ENCODE measurements at places on chromosomes 5 and 9.
A peak's percentile ranks its signal among the peaks of the same experiment; 100 is the strongest.

DNA sequence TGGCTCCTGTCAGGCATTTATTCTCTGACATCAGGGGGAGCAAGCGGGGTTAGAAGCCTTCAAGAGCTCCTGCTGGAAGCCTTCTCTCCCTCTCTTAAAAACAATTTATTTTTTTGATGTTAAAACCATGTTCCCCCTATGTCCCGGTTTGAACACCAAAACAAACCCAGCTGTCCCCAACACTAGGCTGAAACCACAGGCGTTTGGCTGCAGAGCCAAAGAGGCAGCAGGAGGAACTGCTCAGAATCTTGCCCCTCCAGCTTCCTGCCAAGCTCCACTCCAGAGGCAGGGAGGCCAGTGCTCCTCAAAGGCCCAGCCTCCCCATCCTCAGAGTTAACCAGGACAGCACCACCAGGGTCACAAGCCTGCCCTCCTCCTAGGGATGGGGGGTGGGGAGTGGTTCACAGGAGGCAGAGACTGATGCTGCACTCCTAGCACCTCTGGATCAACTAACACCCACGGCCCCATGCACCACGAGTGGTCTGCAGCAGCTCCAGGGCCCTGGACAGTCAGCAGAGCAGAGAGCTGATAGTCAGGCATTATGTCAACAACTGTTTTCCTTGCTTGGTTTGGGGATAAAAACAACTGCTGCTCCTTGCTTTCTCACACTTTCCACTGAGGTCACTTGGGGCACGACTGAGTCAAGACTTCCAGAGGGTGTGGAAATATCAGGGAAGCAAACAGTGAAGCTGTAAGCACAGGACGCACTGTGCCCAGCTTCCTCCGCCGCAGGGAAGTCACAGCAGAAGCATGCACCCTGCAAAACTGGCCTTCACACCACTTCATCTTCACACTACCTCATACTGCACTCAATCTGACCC, 96.5 kb upstream of the ADRA1B start:
- peak; percentile 23 for DNase-seq

DNA sequence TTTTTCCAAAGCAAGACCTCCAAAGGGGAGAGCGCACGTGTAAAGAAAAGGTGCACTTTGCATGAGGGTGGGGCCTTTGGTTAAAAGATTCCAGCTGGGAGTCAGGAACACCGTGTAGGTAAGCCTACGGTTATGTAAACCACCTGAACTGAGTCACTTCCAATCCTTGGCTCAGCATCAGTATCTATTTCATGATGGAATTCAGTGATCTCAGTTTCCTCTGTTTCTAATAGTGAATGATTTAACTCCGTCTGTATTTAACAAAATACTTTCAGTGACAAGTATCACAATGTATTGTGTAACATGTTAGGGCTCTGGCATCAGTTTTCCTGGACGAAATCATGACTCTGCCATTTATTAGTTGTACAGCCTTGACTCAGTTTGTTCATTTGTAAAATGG, 1.3 kb upstream of the SVEP1 start:
- DNase-seq, result no peak

- DNase-seq, result peak; percentile 84
Measured at GRCh38 chr9:91954841-91955471, 4.9 kb upstream of the ROR2 start.

DNA sequence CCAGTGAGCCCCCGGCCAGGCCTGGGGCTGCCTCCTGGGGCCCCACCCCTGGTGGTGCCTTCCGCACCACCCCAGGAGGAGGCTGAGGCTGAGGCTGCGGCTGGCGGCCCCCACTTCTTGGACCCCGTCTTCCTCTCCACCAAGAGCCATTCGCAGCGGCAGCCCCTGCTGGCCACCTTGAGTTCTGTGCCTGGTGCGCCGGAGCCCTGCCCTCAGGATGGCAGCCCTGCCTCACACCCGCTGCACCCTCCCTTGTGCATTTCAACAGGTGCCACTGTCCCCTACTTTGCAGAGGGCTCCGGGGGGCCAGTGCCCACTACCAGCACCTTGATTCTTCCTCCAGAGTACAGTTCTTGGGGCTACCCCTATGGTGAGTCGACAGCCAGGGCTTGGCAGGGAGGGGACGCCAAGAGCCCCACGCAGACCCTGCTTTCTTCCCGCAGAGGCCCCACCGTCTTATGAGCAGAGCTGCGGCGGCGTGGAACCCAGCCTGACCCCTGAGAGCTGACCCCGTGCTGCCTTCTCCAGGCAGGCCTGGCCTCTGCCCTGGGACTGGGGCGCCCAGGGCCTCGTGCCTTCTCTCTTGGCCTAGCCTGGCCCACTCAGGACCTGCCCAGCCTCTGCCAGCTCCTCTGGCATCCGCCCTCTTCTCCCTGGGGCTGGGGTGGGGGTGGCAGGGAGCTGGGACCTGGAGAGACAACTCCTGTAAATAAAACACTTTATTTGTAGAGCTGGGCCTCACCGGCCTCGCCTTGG, 4.0 kb upstream of the EHMT1 start:
- DNase-seq, result no peak

DNA sequence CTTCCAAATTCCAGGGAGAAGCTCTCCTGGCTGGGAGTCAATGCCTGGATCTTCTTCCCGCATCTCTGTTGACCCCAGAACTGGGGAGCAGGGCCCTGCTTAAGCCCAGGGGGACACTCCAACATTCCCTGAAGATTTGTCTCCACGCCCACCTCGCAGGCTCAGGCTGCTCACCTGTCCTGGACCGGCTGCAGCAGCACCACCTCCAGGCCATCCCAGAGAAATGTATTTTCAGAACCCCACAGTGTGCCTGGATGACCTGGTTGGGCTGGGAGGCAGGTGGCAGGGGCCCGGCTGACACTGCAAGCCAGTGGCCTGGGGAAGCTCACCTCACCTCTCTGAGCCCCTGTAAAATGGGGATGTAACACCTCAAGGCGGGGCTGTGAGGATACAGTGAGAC, 27.1 kb upstream of the ZBTB43 start:
- DNase-seq, result no peak

DNA sequence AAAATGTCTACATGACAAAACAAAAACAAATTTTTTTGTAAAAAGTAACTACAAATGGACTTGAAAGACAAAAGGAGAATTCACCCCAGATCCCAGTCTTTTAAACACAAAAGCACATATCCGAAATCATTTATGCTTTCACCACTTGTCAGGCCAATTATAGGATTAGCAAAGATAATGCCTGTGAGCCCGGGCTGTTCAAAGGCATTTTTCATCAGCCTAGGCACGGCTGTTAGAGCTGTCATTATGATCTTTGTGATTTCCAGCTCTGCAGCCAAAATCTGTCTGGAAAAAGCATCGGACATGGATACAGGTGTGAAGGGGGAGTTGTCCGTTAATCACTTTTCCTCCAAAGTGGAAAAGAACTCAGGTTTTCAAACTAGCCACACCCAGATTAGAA, 23.6 kb upstream of the RAB14 start:
- no peak for DNase-seq

GRCh38 chr5:109863752-109864151, 174.0 kb downstream of the MAN2A1 start:
- DNase-seq, result no peak

DNA sequence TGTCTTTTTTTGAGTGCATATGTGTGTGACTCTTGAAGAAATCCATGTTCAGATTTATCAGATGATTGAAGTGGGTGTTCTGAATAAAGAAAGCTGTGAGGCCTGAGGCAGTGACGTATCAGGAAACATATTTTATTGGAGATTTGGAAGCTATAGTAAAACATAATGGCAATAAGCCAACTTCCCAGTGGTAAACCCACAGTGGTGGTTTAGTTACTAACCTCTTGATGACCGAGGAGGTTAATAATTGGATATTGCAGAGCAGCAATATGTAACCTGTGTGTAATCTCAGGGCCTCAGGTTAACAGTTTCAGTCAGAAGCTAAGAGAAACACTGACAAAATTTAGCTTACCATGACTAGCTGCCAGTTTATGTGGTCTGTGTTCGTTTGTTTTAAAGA, 6.9 kb downstream of the RGMB start:
- no peak for DNase-seq

DNA sequence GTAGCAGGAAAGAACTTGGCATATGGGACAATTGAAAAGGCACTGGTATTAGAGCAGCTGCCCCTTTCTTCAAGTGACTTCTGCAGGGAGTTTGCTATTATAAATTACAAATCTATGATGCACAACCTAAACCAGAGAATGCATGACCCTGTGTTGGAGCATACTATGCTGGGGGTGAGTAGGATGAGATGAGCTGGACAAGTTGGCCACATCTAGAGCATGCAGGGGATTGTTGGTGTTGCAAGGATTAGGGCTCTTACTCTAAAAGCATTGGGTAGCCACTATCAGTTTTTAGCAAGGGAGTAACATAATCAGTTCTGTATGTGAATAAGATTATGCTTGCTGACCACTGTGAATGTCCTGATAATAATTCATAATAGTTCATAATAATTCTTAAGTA, 186.7 kb downstream of the KIAA0825 start:
- no peak for DNase-seq

GRCh38 chr5:62649476-62650113, 71.0 kb downstream of the LRRC70 start:
- no peak for DNase-seq

GRCh38 chr5:57246426-57246825, 72.6 kb downstream of the GPBP1 start:
- DNase-seq, result no peak

GRCh38 chr9:80144856-80145255, 573.1 kb downstream of the TLE4 start:
- no peak for DNase-seq

DNA sequence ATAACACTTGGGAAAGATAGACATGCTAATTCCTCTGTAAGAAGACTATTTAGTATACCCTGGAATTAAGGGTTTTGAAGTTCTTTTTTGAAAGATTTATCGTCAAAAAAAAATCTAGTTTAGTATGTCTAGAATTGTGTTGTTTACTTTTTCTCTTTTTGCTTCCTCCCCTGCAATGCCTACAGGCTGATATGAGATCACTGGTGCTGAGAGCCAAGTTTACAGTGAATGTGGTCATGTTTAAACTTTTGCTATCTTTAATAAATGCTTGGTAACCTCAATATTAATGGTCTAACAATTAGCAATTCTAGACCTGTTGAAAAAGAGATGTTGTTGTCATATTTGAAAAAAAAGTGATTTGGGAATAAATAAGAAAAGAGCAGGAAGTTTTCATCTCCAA, 86.1 kb downstream of the CWC27 start:
- DNase-seq, result no peak

GRCh38 chr9:127035423-127035822, 87.0 kb downstream of the ANGPTL2 start:
- DNase-seq, result no peak

GRCh38 chr9:2053883-2054845, 39.0 kb downstream of the SMARCA2 start:
- DNase-seq, result peak; percentile 94

DNA sequence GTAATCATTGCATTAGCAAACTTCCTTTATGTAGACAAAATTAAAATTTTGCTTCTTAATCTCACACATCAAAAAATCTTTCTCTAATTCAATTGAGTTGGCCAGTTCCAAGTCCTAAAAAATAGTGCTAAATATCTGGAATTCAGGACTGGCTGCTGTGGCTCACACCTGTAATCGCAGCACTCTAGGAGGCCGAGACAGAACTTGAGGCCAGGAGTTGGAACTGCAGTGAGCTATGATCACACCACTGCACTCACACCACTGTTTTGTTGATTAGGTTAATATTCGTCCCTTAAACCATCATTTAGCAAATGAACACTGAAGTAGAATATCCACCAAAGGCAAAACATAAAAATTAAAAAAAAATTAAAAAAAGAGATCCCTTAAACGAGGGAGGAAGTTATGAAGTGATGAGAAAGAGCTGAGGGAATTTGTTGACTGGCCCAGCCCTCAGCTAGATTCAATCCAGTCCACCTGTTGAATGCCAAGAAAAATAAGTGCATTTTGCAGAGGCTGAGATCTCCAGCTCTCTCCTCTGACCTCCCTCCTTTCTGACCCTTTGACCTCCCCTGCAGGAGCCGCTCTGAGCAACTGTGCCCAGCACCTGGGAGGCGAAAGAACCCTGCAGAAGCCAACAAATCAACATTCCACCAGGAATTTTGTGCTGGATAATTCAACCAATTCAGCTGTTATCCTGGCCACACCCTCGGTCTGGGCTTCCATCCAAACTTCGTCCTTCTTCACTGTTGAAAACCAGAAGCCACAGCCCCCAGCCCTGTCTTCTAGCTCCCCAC, 96.8 kb downstream of the OR2K2 start:
- peak; percentile 11 for DNase-seq

GRCh38 chr5:83937837-83938236, 217.2 kb upstream of the HAPLN1 start:
- no peak for DNase-seq

GRCh38 chr5:93586736-93587596, 3.9 kb downstream of the NR2F1 start:
- no peak for DNase-seq

DNA sequence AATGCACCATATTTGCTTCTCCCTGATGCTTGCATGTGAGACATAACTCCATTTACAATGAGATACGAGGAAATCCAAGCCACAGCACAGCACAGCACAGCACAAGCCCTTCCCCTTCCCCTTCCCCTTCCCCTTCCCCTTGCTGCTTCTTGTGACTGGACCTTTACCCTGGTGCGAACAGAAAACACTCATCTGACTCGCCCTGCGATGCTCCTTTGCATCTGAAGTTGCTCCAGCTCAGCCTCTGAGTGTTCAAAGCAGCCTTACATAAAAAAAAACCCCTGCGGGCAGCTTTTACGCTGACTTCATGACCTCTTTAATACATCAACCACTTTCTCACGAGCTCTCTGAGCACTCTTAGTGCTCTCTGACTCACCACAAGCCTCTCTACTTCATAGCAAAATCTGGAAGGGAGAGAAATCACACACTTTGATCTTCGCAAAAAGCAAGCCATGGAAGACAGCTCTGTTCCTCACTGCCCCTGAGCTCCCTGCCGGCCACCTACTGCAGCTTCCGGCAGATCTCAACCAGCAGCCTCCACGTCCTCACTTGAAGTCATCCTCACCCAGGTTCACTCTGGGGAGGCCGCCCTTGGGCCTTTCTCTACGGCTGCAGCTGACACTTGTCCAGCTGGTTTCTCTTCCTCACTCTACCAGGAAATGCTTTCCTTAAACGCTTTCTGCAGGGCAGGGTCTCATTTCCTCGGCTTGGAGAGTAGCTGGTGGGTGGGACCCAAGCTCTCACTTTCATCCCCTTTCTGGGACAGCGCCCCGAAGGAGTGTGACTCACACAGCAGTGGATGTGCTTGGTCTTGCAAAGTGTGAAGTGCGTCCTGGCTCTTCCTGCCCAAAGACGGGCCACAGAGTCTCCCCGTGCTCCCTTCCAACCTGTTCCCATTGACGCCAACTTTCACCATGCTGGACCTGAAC, 5.3 kb downstream of the SLC34A1 start:
- DNase-seq, result peak; percentile 79
